H7 (cell line): ENCODE measurements at places on chromosomes 5 and 9. TPM values are rescaled to one million over a fixed set of nuclear protein-coding genes. Genes with fewer than 3 reads are reported as not detected.

GRCh38 chr9:70816891-70817290 is 304.5 kb downstream of the TRPM3 start:
- no peak for DNase-seq

LCP2 gene
- 0.21 and 0.63 TPM in 2 replicates for total RNA-seq

- DNase-seq, result no peak
Observed at GRCh38 chr5:126074538-126074937, 348.7 kb upstream of the GRAMD2B start.

- no peak for DNase-seq
Observed at GRCh38 chr5:156124708-156125107, 202.3 kb upstream of the SGCD start.

- no peak for DNase-seq
Observed at GRCh38 chr9:87579781-87580541, 82.3 kb downstream of the DAPK1 start.

DNA sequence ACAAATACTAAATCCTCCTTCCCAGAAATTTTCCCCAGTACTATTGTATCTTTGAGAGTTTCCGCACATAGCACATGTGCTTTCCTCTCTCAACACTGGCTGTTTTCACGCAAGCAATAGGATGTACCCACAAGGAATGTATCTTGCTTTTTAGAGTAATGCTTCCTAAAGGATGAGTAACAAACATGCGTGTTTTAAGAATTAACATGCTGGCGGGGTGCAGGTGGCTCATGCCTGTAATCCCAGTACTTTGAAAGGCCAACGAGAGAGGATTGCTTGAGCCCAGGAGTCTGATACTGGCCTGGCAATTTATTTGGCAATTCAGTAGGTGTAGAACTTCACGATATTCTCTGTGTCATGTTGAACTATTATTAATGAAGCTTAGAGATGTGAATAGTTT is 4.6 kb downstream of the RUFY1 start:
- no peak for DNase-seq
